Hematopoietic multipotent progenitor cell treated with erythropoietin and hydrocortisone succinate and interleukin-3 and kit ligand, for 4 days (in vitro differentiated cells): ENCODE measurements at places on chromosomes 1 and 21.

- DNase-seq = no peak
Observed at GRCh38 chr1:173916667-173917066, 460 bp downstream of the SERPINC1 start.

- DNase-seq = no peak
Observed at GRCh38 chr1:27372808-27373690, 1.6 kb downstream of the FCN3 start.

GRCh38 chr1:18575620-18576019, 55.0 kb upstream of the PAX7 start:
- peak; percentile 68 for DNase-seq

- DNase-seq = peak; percentile 90
Observed at GRCh38 chr1:26287033-26287711, 7.3 kb downstream of the SH3BGRL3 start.

DNA sequence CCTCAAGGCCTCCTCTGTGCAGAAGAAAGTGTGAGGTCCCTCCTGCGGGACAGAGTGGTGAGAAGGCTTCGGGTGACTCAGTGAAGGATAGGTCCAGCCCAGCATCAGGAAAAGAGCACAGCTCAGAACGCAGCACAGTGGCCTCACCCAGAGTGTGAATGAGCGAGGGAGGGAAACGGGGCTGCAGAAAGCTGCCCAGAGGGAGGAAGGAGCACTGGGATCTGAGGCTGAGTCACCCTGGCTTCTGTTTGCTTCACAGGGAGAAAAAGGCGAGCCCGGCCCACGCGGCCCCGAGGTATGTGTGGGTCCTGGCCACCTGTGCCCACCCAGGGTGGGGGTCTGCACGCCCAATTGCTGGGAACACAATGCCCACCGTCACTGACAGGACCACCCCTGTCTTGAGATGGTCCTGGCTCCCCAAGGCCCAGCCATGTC, 24.3 kb downstream of the COL6A2 start:
- no peak for DNase-seq

GRCh38 chr21:46211376-46211775, 17.2 kb downstream of the LSS start:
- no peak for DNase-seq

DNA sequence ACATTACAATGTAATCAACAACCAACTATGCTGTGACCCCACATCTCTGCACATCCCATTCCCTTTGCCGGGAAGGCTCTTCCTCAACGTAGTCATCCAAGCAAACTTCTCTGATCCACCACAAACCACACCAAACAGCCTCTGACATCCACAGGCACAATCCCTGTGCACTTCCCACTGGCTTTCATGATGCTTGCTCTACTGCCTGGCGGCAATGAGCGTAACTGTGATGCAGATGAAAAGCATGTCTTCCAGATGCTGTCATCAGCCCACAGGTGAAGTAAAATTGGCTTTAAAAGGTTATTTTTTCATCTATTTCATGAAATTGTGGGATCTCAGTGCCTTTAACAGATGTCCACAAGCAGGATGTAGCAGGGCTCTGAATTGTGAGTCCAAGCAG, 635.2 kb downstream of the SMYD3 start:
- DNase-seq = no peak

DNA sequence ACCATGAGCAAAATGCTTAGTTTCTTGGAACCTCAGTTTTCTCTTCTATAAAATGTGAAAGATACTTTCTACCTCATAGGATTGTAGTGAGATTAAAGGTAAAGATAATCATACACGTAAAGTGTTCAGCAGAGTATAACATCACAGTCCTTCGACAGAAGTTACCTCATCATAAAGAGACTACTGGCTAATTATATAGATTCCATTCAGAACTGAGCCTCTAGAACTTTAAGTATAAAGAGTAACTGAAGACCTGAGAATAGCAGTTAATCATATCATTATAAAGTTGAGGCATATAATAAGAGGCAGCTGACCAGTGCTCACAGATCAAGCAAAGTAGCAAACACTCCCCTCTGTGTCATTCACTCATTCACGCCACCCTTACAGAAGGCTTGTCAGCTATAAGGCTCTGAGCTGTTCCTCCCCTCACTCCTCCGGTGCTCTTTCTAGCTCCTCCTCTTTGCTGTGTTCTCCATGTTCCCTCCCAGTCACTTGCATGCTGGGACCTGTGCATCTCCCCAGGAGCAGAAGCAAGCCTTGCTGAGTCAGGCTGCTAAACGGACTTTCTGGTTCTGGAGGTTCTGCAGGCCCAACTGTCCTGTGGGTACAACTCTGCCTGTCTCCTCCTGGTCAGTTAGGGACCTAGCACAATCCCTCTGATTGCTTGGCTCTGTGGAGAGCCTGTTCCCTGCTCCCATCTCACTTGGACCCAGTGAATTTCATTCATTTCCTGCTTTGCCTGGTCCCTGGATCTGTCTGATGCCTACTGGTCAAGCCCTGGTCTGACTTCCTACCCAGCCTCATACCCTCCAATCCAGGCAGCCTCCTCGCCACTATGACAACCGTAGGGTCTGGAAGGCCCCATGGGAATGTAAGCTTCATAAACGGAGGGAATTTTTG, 28.3 kb upstream of the LY9 start:
- DNase-seq = no peak

- DNase-seq = peak; percentile 67
Observed at GRCh38 chr1:27992276-27992675, 32.5 kb downstream of the XKR8 start.

DNA sequence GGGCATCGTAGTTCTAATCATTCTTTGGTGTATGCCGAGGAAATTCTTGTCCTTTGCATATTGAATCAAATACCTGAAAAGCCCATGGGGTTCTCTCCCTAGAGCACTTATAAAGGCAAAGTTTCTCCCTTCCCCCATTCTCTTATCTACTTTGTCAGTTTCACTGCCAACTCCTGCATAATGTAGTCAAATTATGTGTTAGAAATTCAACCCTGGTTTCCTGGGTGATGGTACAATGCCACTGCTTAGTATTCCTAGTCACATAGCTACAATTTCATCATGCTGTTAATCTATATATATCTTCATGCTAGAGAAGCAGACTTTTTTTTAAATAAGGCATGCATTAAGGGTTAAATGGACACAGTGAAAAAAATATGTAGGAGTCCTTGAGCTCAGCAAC, 119.0 kb downstream of the PDE4B start:
- DNase-seq = peak; percentile 5
